Naive thymus-derived CD4-positive, alpha-beta T cell (primary cell): ENCODE measurements at places on chromosomes 7 and 10. TPM values are rescaled to one million over a fixed set of nuclear protein-coding genes. Genes with fewer than 3 reads are reported as not detected.
A peak's percentile ranks its signal among the peaks of the same experiment; 100 is the strongest.

GRCh38 chr10:26448706-26449435 lies 10.7 kb downstream of the APBB1IP start:
- H3K27me3 ChIP-seq, result no peaks in the 10 kb centered on the region
- H3K4me1 ChIP-seq, result peaks cover 57% of the 10 kb centered on the region
- peak; percentile 91 for DNase-seq
- peak overlapping the region; percentile 31 for H3K4me3 ChIP-seq

DNA sequence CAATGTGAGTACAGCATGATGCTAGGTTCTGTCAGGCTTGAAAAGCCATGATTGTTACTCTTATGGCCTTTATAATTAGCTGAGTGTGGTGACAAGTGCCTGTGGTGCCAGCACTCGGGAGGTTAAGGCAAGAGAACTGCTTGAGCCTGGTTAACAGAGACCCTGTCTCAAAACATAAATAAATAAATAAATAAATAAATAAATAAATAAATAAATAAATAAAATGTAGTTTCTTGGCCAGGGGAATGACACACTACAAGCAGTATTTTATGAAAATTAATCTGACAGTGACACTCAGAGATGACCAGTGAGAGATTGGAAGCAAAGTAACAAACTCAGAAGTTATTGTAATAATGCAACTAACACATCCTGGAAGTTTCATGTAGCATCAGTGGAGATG lies 2.3 kb upstream of the MORN4 start:
- H3K27me3 ChIP-seq, result no peaks in the 10 kb centered on the region
- no peak for DNase-seq
- peaks cover 10% of the 10 kb centered on the region for H3K4me1 ChIP-seq

Gene CABCOCO1
- total RNA-seq, result not detected

Gene NOS3
- total RNA-seq, result 8.2 TPM

DNA sequence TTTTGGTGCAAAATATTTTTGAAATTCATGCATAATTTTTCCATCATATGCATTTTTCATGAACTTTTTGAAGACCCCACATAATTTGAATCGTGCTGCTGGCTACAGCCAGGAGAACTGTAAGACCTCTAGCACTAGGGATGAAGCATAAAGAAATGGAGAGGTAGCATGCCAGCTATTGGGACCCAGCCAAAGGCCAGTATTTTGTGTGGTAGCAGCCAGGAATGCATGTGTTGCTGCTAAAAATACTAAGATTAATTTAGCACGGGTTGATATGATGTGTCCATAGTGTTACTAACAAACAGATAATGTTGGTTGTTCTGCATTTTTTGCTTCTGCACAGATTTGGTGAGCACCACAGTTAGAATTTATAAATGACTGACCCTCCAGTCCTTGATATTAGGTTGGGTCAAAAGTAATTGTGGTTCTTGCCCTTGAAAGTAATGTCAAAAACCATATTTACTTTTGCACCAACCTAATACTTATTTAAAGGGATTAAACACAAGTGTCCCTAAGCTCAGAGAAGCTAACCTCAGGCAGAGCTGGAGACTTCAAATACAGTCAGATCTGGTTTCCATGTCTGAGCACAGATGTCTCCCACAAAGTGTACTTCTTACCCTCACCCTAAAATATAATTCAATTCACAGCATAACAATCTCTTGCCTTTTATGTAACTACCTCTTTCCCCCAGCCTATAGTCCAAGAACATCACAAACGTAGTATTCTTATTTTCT lies 54.1 kb upstream of the NPSR1 start:
- H3K4me1 ChIP-seq, result no peaks in the 10 kb centered on the region
- DNase-seq, result no peak
- H3K4me3 ChIP-seq, result no peak overlapping the region
- no peak overlapping the region for H3K27ac ChIP-seq
- H3K27me3 ChIP-seq, result no peaks in the 10 kb centered on the region

- no peak overlapping the region for H3K4me3 ChIP-seq
- H3K27ac ChIP-seq, result no peak overlapping the region
- no peaks in the 10 kb centered on the region for H3K4me1 ChIP-seq
- no peak for DNase-seq
- H3K27me3 ChIP-seq, result no peaks in the 10 kb centered on the region
- no peaks in the 10 kb centered on the region for H3K36me3 ChIP-seq
These were observed 32.8 kb downstream of the IL15RA start for GRCh38 chr10:5944389-5945189.

GRCh38 chr10:129879655-129880054 lies 84.4 kb downstream of the EBF3 start:
- H3K36me3 ChIP-seq, result no peaks in the 10 kb centered on the region
- DNase-seq, result no peak
- H3K27ac ChIP-seq, result no peak overlapping the region
- H3K27me3 ChIP-seq, result no peaks in the 10 kb centered on the region
- H3K4me1 ChIP-seq, result no peaks in the 10 kb centered on the region

- no peak for DNase-seq
- H3K4me3 ChIP-seq, result no peak overlapping the region
- no peaks in the 10 kb centered on the region for H3K27me3 ChIP-seq
- no peaks in the 10 kb centered on the region for H3K4me1 ChIP-seq
These were observed 20.1 kb upstream of the SMNDC1 start for GRCh38 chr10:110324805-110325280.

DNA sequence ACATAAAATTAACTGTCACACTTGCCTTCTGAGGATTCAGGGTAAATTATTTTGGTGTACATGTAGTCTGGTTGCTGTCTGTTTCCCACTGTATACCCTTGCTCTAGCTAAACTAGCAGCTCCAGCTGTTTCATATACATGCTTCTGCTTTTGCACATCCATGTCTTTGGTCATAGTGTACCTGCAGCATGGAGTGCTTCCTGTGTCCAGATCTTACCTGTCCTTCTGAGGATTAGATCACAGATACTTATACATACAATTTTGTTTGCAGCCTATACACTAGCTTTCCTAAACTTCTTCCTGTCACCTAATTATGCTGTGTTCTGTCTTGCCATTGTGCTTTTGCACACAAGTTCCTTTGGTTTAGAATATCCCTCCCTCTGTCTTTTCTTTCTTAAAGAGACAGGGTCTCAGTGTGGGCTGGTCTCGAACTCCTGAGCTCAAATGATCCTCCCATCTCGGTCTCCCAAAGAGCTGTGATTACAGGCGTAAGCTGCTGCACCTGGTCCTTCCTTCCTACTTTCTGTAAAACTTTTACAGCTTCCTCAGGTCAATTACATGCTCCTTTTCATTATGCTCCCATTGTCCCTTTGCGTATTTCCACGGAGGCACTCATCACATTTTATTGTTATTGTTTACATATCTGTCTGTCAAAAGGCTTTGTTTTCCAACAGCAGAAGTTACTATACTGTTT lies 33.8 kb downstream of the TPST1 start:
- no peaks in the 10 kb centered on the region for H3K4me1 ChIP-seq
- H3K4me3 ChIP-seq, result no peak overlapping the region
- no peak overlapping the region for H3K27ac ChIP-seq
- H3K36me3 ChIP-seq, result no peaks in the 10 kb centered on the region
- no peak for DNase-seq
- H3K27me3 ChIP-seq, result no peaks in the 10 kb centered on the region

- no peaks in the 10 kb centered on the region for H3K36me3 ChIP-seq
- no peak overlapping the region for H3K27ac ChIP-seq
- H3K4me3 ChIP-seq, result no peak overlapping the region
- no peaks in the 10 kb centered on the region for H3K4me1 ChIP-seq
- peaks cover 3% of the 10 kb centered on the region for H3K27me3 ChIP-seq
These were observed 163.2 kb downstream of the SEM1 start for GRCh38 chr7:96546426-96546825.

GRCh38 chr10:76784076-76784475 lies 853.5 kb downstream of the KCNMA1 start:
- H3K36me3 ChIP-seq, result no peaks in the 10 kb centered on the region
- H3K4me3 ChIP-seq, result no peak overlapping the region

Gene TCERG1L
- not detected in 2 replicates for total RNA-seq

Gene LRRC18
- not detected for total RNA-seq

DNA sequence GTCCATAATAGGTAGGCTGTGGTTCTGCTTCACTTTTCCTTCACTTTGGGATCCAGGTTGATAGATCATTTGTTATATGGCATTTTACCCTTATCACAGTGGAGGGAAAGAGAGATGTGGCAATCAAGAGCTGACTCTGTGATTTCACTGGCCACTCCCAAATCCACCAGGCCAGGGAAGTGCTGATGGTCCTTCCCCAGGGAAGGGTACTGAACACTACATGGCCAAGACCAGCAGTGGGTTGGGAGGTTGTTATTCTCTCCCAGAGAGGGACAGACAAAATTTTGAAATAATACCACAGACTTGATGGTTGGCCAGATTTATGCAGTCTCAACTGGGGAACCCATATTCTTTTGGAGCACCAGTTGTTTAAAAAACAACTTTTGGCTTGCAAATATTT lies 102.5 kb downstream of the SND1 start:
- H3K36me3 ChIP-seq, result no peaks in the 10 kb centered on the region
- no peak for DNase-seq
- no peaks in the 10 kb centered on the region for H3K4me1 ChIP-seq
- H3K4me3 ChIP-seq, result no peak overlapping the region
- no peaks in the 10 kb centered on the region for H3K27me3 ChIP-seq

Gene PNLIP
- not detected for total RNA-seq

- no peaks in the 10 kb centered on the region for H3K27me3 ChIP-seq
- DNase-seq, result no peak
- H3K36me3 ChIP-seq, result no peaks in the 10 kb centered on the region
These were observed 208.7 kb upstream of the ZNF32 start for GRCh38 chr10:43857206-43857930.

DNA sequence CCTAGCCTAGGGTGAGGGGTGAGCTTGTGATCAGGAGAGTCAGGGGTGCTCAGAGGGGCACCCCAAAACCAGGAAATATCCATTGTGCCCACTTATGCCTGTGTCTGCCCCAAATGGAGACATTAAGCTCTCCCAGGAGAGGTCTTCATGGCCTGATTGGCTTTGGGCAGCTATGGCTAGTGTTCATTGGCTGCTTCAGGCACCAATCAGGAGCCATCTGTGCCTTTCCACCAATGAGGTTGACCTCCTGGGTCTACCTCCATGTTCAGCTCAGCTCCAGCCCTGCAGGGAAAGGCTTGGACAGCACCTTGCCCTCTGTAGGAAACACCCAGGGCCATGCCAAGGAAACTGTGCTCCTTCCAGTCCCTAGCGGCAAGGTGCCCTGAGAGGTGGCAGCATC lies 23.9 kb upstream of the HSPB1 start:
- no peaks in the 10 kb centered on the region for H3K36me3 ChIP-seq
- DNase-seq, result no peak
- no peak overlapping the region for H3K4me3 ChIP-seq
- peaks cover 4% of the 10 kb centered on the region for H3K27me3 ChIP-seq
- H3K4me1 ChIP-seq, result peaks cover 10% of the 10 kb centered on the region
- H3K27ac ChIP-seq, result no peak overlapping the region

- H3K4me1 ChIP-seq, result no peaks in the 10 kb centered on the region
These were observed 46.1 kb upstream of the APBB1IP start for GRCh38 chr10:26391701-26392695.

Gene CHPF2
- 42.8 and 44.1 TPM in 2 replicates for total RNA-seq

DNA sequence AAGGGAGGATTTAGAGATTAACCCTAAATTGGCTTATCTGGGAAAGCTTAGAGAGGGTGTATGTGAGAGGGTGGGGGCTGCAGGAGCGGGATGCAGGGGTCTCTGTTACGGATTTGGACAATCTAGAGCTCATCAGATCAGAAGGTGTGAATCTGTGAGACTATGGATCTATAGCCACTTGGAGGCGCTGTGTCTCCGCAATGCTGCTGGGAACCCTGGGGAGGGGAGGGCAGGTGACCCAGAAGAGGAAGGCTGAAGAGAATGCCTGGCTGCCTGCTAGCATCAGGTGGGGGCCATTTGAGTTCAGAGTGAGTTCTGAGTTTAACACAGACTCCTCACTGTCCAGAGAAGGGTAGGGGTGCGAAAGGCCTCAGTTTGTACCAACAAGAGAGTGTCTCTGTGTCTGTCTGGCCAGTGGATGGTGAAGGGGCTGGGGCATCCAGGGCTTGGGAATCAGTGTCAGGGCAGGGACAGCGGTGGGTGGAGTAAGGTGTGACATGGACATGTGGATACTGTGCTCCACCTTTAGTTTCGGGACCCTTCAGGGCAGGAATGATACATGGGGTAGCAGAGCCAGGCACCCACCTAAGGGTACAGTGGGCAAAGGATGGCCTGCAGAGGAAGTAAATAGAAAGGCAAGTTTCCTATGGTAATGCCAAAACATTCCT lies 187.3 kb upstream of the PRSS58 start:
- no peak overlapping the region for H3K27ac ChIP-seq
- peak; percentile 54 for DNase-seq
- H3K27me3 ChIP-seq, result no peaks in the 10 kb centered on the region

GRCh38 chr10:46098386-46098785 lies 52.3 kb upstream of the MSMB start:
- no peaks in the 10 kb centered on the region for H3K27me3 ChIP-seq
- no peak overlapping the region for H3K27ac ChIP-seq
- no peak for DNase-seq
- H3K36me3 ChIP-seq, result peaks cover 1% of the 10 kb centered on the region

Gene PRRT4
- total RNA-seq, result 1.1 TPM

Gene CTAGE15
- total RNA-seq, result not detected

DNA sequence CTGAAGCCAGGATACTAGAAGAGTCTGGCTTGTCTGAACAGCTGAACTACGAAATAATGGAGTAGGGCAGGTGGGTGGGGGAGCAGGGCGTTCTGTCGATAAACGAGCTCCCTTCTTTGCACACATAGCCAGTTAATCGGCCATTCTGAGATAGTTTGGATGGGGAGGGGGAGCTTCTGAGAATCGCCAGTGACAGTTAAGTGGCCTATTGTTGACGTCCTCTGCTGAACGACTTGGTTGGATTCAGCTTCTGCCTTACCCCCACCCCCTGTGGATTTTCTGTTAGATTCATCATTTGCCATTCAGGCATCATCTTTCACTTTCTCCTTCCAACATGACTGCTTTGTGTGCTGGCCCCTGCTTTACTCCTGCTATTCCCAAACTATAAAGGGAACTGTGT lies 520 bp downstream of the CPA5 start:
- H3K4me3 ChIP-seq, result no peak overlapping the region
- no peaks in the 10 kb centered on the region for H3K36me3 ChIP-seq

- no peak overlapping the region for H3K27ac ChIP-seq
- no peak for DNase-seq
These were observed 345.7 kb upstream of the AOAH start for GRCh38 chr7:37070031-37070430.

- no peaks in the 10 kb centered on the region for H3K27me3 ChIP-seq
- no peak overlapping the region for H3K27ac ChIP-seq
- no peak overlapping the region for H3K4me3 ChIP-seq
- DNase-seq, result no peak
- no peaks in the 10 kb centered on the region for H3K4me1 ChIP-seq
These were observed 313.3 kb upstream of the AKR1E2 start for GRCh38 chr10:4512671-4513240.

GRCh38 chr7:97377713-97378112 lies 260.2 kb downstream of the SDHAF3 start:
- H3K36me3 ChIP-seq, result no peaks in the 10 kb centered on the region
- H3K4me1 ChIP-seq, result no peaks in the 10 kb centered on the region
- DNase-seq, result no peak
- H3K27me3 ChIP-seq, result no peaks in the 10 kb centered on the region
- no peak overlapping the region for H3K27ac ChIP-seq

Gene SMKR1
- 1.4 and 3.6 TPM in 2 replicates for total RNA-seq

DNA sequence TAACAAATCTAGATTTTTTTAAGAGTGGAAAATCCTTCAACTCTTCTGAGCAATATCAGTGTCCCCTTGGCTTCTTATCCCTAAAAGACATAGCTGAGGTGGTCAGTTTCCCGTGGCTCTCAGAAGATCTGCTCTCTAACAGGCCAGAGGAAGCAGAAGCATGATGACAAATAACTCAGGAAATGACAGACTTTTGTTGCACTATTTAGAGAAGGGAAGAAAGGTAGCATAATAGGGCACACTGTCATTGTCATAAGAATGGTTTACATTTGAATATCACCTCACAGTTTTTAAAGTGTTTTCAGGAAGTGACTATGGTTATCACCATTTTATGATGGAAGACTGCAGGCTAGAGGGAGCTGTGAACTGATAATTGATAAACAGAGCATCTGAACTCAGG lies 33.6 kb upstream of the RAPGEF5 start:
- H3K4me3 ChIP-seq, result no peak overlapping the region
- no peak for DNase-seq
- no peak overlapping the region for H3K27ac ChIP-seq
- no peaks in the 10 kb centered on the region for H3K27me3 ChIP-seq
